NCI-H82 (cell line): ENCODE measurements at places on chromosomes 5 and 9.

DNA sequence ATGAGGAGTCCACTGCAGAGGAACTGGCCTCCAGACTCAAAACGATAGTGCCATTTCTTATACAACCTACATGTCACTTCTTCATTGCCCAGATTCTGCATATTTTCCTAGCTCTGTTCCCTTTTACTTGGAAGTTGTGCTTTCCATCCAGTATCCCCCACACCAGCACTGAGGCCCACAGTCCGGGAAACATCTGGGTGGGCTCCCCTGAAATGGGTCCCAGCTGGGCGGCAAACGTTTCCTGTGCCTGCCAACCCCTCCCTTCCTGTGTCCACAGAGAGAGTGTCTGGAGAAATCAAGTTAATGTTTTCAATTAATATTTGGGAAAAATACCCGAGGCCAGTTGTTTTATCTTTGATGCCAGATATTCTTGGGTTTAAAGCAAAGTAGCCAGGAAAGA lies 111.8 kb downstream of the COL23A1 start:
- no peak for DNase-seq

GRCh38 chr9:133658442-133659431 lies 22.6 kb downstream of the DBH start:
- peak; percentile 18 for DNase-seq

DNA sequence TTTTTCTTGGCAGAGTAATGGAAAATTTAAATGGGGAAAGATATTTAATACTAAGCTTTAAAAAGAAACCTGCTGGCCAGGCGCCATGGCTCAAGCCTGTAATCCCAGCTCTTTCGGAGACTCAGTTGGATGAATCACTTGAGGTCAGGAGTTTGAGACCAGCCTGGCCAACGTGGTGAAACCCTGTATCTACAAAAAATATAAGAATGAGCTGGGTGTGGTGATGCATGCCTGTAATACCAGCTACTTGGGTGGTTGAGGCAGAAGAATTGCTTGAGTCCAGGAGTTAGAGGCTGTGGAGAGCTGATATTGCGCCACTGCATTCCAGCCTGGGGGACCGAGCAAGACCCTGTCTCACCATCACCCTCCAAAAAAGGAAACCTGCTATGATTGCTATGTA lies 32.8 kb downstream of the TUT7 start:
- DNase-seq, result no peak

GRCh38 chr9:99677281-99677680 lies 144.4 kb upstream of the NR4A3 start:
- no peak for DNase-seq

DNA sequence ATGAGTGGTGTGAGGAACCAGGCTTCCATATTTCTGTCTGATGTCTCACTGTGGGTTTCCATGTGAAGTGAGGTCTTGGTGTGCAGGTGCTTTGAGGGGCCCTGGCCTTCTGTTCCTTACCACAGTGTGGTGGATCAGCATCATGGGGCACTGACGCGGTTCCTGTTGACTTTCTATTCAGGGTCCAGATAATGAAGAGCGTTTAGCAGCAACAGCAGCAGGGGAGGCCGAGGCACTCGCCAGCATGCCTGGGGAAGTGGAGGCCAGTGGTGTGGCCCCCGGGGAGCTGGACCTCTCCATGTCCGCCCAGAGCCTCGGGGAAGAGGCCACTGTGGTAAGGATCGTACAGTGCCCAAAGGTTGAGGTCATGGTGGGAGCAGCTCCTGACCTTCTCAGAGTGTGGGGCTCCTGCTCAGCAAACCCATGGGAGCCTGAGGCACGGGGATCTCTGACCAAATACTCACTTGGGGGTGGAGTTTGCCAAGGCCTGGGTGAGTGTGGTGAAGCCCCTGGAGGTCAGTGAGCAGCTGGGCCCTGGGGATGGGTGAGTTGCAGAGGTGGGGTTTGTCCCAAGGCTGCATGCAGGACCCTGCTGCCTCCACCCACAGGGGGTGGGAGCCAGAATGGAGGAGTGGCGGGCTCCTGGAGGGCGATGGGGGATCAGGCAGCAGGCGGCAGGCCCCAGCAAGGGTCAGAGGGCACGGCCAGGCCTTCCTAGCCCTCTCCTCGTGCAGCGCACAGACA lies 61.2 kb downstream of the COL15A1 start:
- no peak for DNase-seq

DNA sequence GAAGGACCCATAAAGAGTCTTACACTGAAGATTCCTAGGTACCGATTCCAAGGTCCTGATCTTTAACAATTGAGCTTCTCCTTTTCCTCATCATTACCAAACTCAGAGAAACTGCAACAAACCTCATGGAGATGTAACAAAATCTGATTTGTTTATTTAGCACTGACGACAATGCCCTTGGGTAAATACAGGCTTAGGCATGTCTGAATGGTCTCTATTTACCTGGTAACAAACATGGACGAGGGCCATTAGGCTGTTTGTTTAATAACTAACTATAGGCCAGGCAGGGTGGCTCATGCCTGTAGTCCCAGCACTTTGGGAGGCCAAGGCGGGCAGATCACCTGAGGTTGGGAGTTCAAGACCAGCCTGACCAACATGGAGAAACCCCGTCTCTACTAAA lies 333.3 kb downstream of the AGTPBP1 start:
- DNase-seq, result no peak

GRCh38 chr9:33105959-33106358 lies 29.5 kb upstream of the SMU1 start:
- DNase-seq, result no peak

DNA sequence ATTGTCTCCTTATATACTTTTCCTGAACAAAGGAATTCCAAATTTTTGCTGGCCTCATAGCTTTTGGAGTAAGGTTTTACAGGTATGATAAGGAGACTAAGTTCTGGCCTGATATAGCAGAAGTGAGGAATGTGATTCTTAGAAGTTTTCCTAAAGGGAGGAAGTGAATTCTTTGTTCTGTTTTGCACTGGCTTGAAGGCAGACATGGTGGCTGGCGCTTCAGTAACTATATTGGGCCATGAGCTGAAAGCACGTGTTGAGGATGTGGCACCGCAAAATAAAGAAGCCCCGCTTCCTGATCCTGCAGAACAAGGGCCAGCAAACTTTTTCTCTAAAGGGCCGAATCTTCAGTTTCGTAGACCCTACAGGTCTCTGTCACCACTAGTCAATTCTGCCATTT lies 224.2 kb downstream of the SNX18 start:
- DNase-seq, result no peak

DNA sequence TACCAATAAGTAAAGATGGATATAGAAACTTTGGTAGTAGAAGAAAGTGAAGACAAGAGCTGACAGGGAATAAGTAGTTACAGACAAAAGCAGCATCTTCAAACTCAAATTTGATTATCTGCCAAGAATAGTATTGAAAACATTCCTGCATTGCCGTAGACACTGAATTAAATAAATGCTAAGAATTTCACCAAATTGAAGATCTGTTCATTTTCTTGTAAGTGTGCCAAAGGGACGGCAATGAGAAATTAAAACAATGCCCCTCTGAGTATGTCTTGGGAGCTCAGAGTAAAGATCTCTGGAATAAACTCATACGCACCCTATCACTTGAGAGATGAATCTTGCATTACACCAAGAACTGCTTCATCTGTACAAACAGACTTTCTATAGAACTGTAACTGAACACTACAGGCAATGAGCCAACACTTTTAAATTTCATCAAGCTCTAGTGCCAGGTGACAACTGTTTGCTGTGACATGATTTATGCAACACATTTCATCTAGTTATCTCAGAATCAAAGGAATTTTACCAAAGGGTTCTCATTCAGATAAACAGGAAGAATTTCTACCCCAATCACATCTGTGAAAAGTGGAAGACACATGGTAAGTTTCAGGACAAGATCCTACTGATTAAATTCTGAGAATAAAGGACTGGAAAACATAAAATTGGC lies 66.9 kb downstream of the RFX3 start:
- no peak for DNase-seq

DNA sequence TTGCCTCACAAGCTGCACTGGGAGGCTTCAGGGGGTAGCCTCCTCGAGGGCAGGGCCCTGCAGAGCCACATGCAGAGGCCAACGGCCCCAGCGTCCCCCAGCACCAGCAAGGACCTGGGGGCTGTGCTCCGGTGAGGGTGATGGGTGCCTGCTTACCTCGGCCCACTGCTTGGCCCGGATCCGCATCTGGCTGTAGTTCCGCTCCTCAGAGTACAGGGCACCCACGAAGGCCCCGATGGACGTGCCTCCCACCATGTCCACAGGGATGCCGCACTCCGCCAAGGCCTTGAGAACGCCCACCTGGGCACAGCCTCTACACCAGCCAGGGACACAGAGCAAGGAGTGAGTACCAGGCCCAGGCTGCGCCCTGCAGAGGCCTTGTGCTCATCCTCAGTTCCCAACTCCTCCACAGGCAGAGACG lies 8.0 kb upstream of the NSMF start:
- no peak for DNase-seq
